ENCODE measurements at places on chromosomes 6 and 20.
A peak's percentile ranks its signal among the peaks of the same experiment; 100 is the strongest.

DNA sequence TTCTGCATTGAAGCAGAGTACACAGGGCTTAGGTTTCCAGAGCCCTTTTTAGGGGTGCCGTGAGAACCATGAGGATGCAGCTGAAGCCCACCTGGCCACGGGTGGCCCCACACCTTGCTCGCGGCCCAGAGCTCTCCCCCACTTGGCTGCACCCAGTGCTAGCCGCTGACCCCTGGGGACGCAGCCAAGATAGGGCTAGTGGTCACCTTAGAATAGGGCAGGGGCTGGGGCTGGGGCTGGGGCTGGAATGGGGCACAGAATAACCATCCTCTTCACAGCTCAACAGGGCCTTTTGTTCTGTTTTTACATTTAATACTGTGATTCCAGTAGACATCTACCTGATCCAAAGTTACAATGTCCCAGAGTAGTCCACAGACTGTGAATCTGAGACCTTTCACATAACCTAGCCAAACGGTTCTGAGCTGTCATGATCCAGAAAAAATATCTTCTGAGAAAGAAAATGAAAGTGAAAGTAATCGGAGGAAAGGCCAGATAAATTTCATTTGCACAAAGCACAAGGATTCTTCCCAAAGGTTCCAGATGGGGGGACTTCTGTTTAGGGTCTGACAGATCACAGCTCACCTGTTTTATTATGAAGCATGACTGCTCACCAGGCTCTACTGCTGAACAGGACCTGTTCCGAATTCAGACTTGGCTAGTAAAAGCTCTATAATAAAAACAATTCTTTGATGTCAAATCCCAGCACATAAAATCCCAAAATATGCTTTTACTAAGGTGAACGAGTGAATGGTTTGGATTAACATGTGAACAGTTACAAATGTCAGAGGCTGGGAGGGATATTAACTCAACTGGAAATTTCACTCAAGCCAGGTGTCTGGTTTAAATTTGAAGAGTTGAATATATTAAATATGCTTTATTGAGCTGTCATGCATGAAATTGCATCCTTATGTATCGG lies 401.9 kb downstream of the THBS2 start:
- peak; percentile 14 for DNase-seq

DNA sequence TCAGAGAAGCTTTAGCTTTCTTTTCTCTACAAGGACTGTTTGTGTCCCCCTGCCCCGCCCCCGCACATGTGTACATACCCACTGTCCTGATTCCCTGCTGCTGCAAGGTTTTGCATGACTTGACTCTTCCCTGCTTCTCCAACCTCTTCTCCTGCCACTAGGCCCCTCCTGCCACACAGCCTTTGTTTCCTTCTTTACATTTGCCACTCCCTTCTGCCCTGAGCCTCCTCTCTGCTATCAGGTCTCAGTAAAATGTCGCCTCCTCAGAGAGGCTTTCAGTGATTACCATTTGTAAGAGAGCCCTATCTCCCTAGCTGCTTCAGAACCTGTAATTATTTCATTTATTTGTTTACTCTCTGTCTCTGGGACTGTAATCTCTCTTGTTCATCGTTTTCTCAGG lies 56.4 kb upstream of the VSTM2L start:
- no peak for DNase-seq

DNA sequence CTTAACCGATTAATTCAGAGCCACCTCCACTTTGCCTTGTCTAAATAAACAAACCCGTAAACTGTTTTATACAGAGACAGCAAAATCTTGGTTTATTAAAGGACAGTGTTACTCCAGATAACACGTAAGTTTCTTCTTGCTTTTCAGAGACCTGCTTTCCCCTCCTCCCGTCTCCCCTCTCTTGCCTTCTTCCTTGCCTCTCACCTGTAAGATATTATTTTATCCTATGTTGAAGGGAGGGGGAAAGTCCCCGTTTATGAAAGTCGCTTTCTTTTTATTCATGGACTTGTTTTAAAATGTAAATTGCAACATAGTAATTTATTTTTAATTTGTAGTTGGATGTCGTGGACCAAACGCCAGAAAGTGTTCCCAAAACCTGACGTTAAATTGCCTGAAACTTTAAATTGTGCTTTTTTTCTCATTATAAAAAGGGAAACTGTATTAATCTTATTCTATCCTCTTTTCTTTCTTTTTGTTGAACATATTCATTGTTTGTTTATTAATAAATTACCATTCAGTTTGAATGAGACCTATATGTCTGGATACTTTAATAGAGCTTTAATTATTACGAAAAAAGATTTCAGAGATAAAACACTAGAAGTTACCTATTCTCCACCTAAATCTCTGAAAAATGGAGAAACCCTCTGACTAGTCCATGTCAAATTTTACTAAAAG lies 2.7 kb downstream of the FOXC1 start:
- DNase-seq, result no peak

GRCh38 chr6:112235956-112236355 lies 18.4 kb downstream of the LAMA4 start:
- DNase-seq, result no peak

DNA sequence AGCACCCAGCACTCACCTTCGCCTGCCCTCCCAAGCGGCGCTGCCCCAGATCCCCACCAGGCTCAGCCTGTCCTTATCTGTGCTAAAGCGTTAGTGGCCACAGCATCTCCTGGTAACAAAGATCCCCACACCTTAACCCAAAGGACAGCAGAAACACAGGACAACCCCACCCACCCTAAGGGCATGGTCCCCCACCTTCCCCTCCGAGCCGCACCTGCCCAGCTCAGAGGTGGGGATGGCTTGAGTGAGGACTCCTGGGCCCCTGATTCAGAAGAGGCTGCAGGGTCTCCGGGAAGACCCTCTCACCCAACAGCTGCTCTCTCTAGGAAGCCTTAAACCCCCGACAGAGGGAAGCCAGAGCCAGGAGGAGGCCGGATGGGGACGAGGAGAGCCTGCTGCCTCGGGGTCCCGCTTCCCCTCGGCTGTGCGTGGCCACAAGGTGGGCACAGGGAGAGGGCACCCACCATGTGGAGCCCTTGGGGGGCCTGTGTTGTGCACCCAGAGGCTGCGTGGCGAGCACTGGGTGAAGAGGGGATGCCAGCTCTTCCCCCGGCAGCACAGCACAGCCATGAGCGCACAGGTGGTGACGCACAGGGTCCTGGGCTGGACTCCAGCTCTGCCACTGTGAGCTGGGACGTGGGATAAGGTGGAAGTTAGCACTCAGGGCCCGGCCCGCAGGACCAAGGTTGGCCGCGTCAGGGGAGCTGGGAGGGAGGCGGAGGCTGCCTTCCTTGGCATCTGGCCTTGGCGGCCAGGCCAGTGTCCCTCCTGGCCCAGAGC lies 31.9 kb upstream of the MRGBP start:
- no peak for DNase-seq

GRCh38 chr6:150624191-150624590 lies 24.5 kb downstream of the PLEKHG1 start:
- DNase-seq, result no peak
